CD8-positive, alpha-beta memory T cell (primary cell): ENCODE measurements at places on chromosomes 16 and 17.

- peak overlapping the region; percentile 60 for H3K27ac ChIP-seq
- no peaks in the 10 kb centered on the region for H3K36me3 ChIP-seq
- peaks cover 18% of the 10 kb centered on the region for H3K4me1 ChIP-seq
- no peaks in the 10 kb centered on the region for H3K27me3 ChIP-seq
- DNase-seq = no peak
- H3K4me3 ChIP-seq = peak overlapping the region; percentile 70
These were observed 496 bp downstream of the EZH1 start for GRCh38 chr17:42744283-42744805.

DNA sequence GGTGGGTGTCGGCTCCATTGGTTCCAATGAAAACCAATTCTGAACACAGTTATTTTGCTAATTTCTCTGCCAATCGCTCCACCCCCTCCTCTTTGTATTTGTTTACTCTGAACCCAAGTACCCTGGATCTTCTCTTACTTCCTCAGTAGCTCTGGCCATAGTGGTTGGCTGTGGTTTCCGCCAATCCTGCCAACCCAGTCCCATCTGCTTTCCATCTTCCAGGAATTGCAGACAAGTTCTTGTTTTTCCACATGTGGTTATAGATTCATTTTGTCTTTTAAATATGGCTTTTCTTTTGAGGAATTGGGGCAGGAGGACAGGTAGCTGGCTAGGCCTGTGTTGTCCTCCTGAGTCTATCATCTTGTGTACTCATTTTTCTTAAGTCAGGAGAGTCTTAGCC is 92.0 kb downstream of the CYLD start:
- no peaks in the 10 kb centered on the region for H3K4me1 ChIP-seq
- no peaks in the 10 kb centered on the region for H3K36me3 ChIP-seq
- no peak overlapping the region for H3K4me3 ChIP-seq
- H3K27ac ChIP-seq = no peak overlapping the region
- H3K27me3 ChIP-seq = no peaks in the 10 kb centered on the region
- no peak for DNase-seq

DNA sequence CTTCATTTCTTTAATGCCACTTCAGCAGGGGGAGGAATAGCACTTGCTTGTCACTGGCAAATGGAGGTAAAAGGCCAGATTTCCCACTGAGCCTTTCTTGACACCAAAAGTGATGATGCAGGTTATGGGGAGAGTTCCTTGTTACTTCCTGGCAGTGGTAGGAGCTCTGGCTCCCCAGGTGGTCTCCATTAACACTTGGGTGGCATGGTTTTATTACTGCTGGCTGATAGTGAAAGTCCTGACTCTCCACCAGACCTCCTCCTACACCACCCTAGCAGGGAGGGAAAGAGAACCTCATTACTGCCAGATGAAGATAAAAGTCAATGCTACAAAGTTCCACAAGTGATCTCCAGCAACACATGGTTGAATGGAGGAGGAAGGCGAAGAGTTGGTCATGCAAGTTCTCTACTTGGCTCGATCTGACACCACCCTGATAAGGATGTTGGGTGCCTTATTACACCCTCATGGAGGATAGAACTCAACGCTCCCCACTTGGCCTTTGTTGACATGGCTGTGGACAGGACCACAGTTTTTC is 152.7 kb upstream of the GNAO1 start:
- H3K4me1 ChIP-seq = no peaks in the 10 kb centered on the region
- no peak for DNase-seq
- no peaks in the 10 kb centered on the region for H3K36me3 ChIP-seq
- no peaks in the 10 kb centered on the region for H3K27me3 ChIP-seq
- no peak overlapping the region for H3K4me3 ChIP-seq
- no peak overlapping the region for H3K27ac ChIP-seq

DNA sequence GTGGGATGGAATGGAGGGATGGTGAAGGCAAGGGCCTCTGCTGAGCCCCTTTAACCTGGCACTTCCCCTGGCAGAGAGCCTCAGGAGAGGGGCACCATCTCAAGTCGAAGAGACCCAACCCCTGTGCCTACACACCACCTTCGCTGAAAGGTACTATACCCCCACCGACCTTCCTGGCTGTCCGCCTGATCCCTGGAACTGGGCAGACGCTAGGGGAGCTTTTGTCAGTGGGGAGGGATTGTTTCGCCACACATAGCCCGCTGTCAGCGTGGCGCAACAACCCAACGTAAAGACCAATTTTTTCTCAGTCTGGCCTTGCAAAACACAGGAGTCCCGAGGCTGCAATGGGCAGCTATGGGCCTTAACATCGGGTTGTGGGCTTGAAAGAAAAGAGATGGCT is 3.1 kb downstream of the PPP1R1B start:
- H3K4me3 ChIP-seq = no peak overlapping the region
- H3K27ac ChIP-seq = no peak overlapping the region
- no peak for DNase-seq
- peaks cover 23% of the 10 kb centered on the region for H3K27me3 ChIP-seq
